Right ventricle myocardium superior (tissue), 1 donor: ENCODE measurements at places on chromosomes 6 and 20.
A peak's percentile ranks its signal among the peaks of the same experiment; 100 is the strongest.

- no peak for DNase-seq
These were observed 48.1 kb downstream of the CHMP4B start for GRCh38 chr20:33859157-33859695.

DNA sequence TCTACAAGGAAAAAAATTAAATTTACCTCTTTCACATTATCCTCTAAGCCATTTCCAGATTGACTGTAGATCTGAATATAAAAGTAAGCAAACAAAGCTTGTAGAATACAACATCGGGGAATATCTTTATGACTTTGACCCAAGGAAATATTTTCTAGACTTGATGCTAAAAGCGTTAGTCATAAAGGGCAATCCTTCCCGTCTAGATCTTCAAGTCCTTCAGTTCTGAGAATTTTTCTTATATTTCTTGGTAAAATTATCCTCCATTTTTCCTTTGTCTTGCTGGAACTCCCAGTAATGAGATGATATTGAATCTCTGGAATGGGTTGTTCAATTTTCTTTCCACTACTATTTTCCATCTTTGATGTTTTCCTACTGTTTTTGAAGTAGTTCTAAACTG, 77.8 kb upstream of the ZNF184 start:
- DNase-seq, result no peak

DNA sequence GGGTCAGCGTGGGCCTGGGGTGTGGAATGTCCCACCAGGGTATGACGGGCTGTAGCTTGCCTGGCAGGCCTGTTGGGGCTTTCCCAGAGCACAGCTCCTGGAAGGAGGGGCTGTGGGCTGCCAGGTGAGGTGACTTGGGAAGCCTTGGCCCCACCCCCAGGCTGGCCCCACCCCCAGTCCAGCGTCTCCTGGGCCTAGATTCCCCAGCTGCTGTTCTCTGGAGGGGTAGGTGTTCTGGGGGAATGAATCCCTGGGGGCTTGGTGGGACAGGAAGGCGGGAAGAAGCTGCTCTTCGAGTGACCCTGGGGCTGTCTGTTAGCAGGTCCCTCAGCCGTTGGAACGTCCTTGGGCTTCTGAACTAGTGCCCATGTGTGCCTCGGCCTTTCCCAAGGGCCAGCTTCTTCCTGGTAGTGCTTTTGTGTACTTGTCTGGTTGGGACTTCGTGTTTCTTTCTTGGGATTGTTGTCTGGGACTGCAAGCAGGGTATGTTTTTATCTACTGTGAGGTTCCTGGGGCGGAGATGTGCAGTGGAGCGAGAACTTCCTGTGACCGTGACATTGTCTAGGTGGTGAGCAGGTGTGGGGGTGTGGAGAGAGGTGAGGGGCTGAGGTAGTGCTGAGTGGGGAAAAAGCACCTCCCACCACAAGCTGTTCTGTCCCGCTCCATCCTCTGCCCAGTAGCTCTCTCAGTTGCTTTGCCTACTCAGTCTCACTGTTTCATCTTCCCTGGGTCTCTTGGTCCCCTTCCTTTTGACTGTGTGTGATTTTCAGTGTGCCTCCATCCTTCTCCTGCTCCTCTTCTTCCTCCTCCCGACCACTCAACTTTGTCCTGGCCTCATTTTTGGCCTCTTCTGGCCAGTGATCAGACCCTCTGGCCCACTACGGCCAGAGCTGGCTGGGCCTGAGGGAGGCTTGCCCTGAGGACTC, 1.3 kb upstream of the DDR1 start:
- no peak for DNase-seq

GRCh38 chr6:89984926-89985750, 90.9 kb downstream of the GJA10 start:
- DNase-seq, result peak; percentile 89

GRCh38 chr20:24277196-24277595, 192.2 kb upstream of the SYNDIG1 start:
- no peak for DNase-seq

DNA sequence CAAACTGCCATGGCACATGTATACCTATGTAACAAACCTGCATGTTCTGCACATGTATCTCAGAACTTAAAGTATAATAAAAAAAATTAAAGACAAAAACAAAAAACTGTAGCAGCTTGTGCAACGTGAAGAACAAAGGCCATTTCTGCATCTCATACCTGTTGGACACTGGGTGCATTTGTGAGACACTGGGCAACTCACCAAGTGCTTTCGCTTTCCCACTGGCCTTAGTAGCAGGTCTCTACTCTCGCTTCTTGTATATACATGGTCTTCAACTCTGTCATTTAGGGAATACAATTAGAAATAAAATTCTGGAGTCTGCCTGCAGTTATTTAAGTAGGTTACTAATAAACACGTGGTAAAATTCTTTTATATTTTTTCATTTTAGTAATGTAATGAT, 423.8 kb downstream of the CBLN4 start:
- DNase-seq, result no peak

DNA sequence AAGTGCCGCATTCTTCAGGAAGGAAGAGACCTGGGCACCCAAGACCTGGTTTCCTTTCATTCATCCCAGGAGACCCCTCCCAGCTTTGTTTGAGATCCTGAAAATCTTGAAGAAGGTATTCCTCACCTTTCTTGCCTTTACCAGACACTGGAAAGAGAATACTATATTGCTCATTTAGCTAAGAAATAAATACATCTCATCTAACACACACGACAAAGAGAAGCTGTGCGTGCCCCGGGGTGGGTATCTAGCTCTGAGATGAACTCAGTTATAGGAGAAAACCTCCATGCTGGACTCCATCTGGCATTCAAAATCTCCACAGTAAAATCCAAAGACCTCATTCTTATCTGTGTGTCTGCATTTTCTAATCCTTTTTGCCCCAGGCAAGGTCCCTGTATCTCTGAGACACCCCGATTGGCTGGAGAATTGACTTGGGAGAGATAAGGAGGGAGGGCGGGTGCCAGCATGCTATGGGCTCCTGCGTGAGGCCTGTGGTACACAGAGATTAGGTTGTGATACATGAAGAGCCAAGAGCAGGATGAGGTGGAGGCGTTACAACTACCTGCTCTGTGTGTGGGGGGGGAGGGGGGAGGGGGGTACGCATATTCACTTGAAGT, 4.8 kb downstream of the MUC21 start:
- no peak for DNase-seq

GRCh38 chr20:12575352-12576095, 433.2 kb upstream of the SPTLC3 start:
- DNase-seq, result peak; percentile 81
